Left kidney (tissue), 8 donors: ENCODE measurements at places on chromosomes 16 and 17. TPM values are rescaled to one million over a fixed set of nuclear protein-coding genes. Genes with fewer than 3 reads are reported as not detected.

Gene CD19
- polyA plus RNA-seq, result 4.0 TPM

Gene OR1A1
- polyA plus RNA-seq, result 0.08 TPM

Gene IQCK
- polyA plus RNA-seq, result 44.7 TPM

Gene KRTAP3-1
- polyA plus RNA-seq, result not detected

Gene EVI2A
- 1.8 TPM for polyA plus RNA-seq

Gene SKA2
- 91.7 TPM for polyA plus RNA-seq

Gene P3H4
- polyA plus RNA-seq, result 37.8 TPM

Gene RCVRN
- not detected for polyA plus RNA-seq

- DNase-seq, result no peak
Measured at GRCh38 chr17:29914819-29915537, 15.1 kb downstream of the SSH2 start.

DNA sequence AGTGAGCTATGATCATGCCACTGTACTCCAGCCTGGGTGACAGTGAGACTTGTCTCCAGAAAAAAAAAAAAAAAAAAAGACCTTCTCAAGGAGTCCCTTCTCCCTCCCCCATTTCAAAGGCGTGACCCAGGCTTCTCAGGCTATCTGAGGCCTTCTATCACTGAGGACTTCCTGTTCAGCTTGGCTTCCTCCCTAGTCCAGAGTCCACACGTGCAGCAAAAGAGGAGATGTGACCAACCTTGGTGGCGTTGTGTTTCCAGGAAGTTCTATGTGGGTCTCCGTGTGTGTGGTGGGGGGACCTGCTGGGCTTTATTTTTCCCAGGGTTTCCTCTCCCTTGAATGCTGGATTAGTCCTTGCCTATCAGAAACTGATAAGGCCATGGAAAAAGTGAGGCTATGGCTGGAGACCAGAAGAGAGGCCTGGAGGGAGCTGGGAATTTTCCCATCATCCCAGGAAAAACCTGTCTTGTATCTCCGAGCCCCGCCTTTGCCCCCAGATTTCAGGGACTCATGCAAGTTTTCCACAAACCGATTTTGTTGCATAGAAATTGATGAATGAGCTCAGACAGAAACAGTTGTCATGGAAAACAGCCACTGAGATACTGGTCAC is 148.1 kb downstream of the SALL1 start:
- DNase-seq, result no peak

DNA sequence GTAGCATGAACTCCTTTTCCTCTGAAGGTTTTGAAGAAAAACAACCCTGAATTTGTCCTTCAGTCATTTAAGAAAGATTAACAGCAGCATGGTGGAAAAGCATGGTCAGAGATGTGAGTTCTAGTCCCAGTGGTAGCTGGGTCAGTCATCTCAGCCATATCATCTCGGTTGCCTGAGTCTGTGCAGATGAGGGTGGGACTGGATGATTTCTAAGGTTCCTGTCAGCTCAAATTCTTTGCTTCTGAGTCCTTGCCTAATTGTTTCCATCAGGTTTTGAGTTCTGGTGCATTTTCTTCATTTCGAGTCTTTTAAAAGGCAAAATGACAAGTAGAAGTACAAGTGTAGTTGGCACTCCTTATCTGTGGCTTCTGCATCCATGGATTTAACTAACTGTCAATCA is 63.9 kb downstream of the TNRC6C start:
- DNase-seq, result no peak

DNA sequence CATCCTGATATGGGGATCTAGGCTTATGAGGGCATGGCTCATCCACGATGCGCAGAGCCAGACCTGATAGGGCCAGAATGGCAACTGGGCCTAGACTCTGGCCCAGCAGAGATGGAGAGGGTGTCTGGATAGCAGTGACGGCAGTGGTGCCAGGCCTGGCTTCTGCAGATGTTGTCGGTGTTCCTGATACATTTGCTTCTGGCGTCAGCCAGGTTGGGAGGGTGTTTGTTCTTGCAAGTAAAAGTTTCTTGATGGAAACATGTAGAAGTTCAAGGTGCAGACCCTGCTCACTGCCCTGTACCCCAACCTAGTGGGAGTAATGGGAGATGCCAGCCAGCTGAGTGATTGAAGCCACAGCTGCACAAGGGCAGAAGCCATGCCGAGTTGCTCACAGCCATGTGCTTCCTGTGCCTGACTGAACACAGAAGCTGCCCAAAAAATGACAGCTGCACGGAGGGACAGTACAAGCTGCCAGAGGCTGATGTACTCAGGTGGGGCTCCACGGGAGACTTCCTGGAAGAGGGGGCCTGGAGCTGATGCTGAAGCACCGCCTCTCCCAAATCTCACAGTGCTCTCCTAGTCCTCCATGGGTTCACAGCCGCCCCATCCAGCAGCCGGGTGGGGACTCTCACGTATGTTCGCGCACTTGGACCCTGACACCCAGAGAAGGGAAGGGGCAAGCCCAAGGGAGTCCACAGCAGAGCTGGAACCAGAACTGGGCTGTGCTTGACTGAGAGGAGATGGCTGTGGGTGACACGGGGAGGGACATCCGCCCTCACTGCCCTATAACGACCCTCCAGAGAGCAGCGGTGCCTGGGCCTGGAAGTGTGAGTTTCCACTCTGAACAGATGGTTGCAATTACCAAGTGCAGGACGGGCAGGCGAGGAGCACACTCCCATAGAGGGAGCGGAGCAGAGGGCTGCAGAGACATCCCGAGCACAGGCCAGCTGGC is 78.7 kb downstream of the N4BP1 start:
- DNase-seq, result no peak

GRCh38 chr16:26134588-26134987 is 442.8 kb downstream of the HS3ST4 start:
- no peak for DNase-seq

DNA sequence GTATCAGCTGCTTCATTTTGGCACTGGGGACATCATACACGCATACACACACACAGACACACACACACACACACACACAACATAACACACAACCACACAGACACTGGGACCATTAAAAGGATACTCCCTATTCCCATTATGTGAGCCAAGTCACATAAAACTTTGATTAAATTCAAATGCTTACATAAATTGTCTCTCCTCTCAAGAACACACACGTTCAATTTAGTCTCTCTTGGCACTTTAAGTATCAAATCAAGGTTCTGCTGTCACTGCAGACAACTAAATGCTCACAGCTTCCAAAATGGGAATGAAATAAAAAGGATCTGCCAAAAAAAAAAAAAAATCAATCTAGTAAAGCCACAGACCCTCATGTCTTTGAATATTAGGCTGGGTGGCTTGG is 184.9 kb downstream of the RBFOX1 start:
- DNase-seq, result no peak

- DNase-seq, result no peak
Measured at GRCh38 chr16:15464401-15465186, 30.2 kb downstream of the BMERB1 start.

GRCh38 chr16:2388875-2389433 is 40.3 kb upstream of the CCNF start:
- DNase-seq, result no peak

GRCh38 chr17:77323413-77324171 is 182.8 kb downstream of the SEC14L1 start:
- DNase-seq, result no peak

- no peak for DNase-seq
Measured at GRCh38 chr17:49703557-49704277, 4.0 kb downstream of the SLC35B1 start.

DNA sequence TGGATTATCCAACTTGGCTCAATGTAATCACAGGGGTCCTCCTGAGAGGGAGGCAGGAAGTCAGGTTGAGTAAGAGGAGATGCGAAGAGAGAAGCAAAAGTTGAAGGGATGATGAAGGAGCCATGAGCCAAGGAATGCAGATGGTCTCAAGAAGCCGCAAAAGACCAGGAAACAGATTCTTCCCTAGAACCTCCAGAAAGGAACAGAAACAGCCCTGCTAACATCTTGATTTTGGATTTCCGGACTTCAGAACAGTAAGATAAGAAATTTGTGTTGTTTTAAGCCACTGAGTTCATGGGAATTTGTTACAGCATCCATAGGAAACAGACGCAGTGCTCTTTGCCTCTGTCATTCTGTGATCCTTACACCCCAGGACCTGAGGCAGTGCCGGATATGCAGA is 26.8 kb downstream of the CMTR2 start:
- no peak for DNase-seq

GRCh38 chr16:16122264-16122663 is 101.0 kb downstream of the ABCC6 start:
- no peak for DNase-seq

DNA sequence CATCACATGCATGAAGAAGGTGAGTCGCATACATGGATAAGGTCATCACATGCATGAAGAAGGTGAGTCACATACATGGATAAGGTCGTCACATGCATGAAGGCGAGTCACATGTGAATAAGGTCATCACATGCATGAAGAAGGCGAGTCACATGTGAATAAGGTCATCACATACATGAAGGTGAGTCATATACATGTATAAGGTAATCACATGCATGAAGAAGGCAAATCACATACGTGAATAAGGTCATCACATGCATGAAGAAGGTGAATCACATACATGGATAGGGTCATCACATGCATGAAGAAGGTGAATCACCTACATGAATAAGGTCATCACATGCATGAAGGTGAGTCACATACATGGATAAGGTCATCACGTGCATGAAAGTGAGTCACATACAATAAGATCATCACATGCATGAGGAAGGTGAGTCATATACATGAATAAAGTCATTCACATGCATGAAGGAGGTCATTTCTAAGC is 105.1 kb upstream of the SDK2 start:
- DNase-seq, result no peak

- no peak for DNase-seq
Measured at GRCh38 chr16:73191660-73192046, 143.7 kb upstream of the ZFHX3 start.

- no peak for DNase-seq
Measured at GRCh38 chr17:63290784-63291183, 155.3 kb downstream of the CYB561 start.

DNA sequence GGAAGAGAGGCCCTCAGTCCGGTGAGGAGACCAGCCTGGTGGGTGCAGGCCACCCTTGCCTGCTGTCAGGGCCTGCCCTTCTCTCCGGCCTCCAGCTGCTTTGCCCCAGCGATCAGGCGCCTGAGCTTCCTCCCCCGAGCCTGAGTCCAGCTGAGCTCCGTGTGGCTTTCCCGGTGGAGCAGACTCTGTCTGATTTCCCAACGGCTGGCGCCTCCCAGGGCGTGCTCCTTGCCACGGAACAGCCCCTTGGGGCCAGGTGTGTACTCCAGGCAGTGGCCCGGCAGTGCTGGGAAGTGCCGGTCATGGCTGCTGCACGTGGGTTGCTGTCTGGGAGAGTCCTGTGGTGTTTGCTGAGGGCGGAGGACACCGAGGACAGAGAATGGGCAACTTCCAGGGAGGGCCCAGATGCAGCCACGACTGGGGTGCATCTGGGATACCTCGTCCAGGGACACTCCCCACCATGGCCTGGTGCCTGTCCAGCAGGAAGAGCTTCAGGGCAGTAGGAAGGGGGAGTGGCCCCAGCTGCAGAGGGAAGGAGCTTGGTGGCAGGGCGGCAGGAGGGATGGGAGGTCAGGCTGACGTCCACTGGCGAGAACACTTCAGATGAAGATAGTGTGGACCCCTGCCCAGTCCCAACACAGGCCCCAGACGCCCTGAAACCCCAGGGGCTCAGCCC is 22.5 kb downstream of the METRNL start:
- DNase-seq, result no peak

DNA sequence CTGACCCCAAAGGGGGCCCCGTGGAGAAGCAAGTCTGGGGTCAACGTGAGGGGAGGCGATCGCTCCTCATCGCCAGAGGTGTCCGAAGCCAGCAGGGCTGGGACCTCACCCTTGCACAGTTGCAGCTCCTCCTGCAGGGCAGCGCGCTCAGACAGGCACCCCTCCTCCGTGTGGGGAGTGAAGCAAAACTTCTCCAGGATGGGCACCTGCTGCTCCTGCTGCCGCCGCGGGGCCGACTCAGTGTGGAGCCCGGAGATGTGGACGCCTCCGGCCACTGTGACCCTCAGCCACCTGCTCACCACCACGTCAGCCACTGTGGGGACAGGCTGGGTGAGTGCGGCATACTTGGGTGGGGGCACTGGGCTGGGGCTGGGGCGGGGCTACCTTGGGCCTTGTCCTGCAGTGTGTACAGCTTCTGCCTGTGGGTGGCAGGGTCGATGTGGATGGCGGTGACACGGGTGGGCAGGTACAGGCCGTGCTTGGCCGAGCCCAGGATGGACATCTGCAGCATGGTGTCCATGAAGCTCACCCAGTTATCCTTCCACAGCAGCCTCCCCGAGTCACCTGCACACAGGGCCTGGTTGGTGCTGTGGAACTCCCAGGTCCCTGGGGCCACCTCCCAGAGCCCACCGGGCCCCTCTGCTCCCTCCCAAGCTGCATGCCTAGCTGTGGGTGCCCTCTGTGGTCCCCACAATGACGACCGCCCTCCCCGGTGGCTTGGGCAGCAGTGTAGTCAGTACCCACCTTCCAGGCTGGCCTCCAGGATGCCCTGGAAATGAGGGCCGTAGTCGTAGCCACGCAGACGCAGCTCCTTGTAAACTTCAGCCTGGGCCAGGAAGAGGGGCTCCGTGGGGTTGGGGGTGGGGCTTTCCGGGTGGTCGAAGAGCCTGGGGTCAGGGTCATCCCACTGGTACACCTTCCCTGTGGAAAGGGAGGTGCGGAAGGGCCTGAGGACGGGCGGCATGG is 10.8 kb downstream of the FASN start:
- DNase-seq, result no peak

DNA sequence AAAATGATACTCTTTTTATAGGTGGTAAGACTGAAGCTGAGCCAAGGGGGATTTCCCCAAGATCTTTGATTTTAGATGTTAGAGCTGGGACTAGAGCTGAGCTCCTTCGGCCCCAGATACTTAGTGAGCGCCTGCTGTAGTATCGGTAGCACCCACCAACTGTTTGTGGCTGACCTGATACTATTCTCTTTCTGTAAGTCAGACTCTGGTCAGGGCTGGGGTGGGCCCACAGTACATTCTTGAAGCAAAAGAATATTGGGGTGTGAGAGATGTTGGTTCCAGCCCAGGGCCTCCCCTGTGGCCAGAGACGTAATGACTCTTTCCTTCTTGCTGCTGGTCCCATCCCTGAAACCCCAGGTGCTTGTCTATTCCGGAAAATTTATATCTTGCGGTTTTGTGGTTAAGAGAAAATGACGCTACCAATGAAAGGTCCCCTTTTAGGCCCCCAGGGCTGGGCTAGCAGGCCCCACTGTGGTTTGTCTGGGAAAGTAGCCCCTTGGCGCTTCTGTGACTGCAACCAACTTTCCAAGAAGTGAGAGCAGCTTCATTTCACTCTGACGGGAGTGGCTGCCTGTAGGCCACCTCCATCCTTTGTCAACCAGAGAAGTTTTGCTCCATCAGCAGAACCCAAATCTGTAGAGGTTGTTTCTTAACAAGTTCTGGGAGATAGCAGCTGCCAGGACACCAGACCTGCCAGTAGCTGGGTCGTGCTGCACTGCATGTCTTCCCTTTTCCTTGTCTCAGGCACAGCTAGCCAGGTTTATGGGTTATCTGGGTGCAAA is 86.4 kb upstream of the LGALS9 start:
- no peak for DNase-seq

DNA sequence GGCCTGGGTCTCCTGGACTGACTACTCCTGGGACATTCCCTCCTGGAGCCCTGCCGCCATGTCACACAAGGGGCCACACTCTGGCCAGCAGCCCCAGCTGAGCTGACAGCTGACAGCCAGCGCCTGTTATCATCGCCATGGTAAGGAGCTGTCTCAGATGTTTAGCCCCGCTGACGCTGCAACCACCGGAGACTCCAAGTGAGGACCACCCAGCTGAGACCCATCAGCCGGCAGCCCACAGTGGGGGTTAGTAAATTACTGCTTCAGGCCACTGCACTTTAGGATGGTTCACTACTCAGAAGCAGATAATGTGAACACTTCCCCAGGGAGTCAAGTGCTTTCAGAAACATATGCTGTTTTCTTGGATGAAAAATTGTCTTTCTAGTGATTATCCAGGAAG is 14.6 kb upstream of the SPHK1 start:
- no peak for DNase-seq
